ENCODE measurements at places on chromosomes 11 and 22.

DNA sequence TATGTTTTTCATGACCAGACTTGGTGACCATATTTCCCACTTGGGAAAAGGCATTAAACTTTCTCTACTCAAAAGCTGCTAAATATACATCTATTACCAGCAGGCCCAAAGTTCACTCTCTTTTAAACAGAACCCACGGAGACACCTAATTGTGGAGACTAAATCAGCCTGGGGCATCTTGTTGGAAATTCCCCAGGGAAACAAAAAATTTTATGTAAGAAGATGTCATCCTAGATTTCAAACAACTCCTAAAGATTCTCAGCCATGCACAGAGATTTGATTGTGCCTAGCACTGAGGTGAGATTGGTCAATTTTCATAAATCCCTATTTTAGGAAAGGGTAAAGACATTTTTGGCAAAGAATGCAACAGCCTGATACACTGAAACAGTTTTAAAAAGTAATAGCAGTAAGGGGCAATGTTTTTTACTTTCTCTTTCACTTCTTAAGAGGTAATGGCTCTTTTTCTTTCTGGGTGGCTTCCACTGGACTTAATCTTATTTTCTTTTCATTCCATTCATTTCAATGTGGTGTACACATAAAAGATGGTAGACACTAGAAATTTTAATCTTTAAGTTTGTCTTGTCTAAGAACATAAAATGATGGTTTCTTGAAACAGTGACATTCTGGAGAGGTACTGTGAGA is 9.6 kb downstream of the OR52N2 start:
- no peak for DNase-seq

- no peak for DNase-seq
These were observed 1477.9 kb downstream of the TBC1D22A start for GRCh38 chr22:48240148-48240934.

- DNase-seq, result no peak
These were observed 514.1 kb downstream of the RAB38 start for GRCh38 chr11:87660926-87661660.

DNA sequence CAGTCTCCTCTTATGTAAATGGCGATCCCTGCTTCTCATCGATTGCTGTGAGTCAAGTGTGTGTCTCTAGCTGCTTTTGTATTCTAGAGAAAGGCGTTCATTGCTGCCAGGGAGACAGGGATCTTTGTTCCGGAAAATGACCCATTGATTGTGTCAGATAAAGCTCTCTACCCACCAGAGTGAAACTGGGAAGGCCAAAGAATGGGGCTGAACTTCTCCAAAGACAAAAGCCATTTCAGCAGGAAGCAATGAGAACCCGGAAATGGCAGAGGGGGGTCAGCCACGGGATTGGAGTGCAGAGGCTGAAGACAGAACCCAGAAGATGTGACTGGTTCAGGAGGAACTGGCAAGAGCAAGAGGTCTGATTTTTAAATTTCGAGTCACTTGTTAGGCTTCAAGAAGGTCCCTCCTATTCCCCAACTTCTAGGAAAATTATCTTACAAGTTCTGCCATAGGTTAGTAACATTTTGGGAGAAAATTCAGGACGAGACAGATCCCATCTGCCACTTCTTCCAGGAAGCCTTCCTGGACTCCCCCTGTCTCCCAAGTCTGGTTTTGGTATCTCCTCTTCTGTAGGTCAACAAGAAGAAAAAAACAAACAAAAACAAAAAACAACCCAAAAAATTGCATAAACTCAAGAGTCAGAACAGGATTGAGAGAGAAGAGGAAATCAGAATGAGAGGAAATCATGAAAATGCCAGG is 110.6 kb downstream of the NECTIN1 start:
- DNase-seq, result no peak

DNA sequence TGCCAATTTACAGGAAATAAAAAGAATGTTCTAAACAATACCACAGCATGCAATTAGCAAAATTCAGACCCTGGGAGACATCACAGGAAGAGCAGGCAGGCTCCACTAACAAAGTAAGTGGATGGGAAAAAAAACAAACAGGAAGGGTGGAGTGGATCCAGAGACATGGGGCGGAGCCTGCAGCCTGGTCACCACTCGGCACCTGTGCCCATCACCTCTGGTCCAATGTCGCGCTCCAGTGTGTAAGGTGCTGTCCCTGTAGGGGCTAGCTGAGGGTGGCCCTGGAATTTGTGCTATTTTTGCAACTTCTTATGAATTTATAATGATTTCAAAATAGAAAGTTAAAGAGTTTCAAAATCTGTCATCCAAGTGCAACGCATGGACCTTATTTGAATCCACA is 11.0 kb upstream of the MOB2 start:
- DNase-seq, result no peak

- no peak for DNase-seq
These were observed 135.7 kb downstream of the COMMD9 start for GRCh38 chr11:36153551-36153950.

- no peak for DNase-seq
These were observed 9.3 kb downstream of the ARHGEF17 start for GRCh38 chr11:73317373-73317772.

GRCh38 chr22:22508274-22509176 is at the start of gene ZNF280B:
Gene ZNF280B, minus strand, starts transcription at chr22:22508742. Its CDS starts 19,344 bp downstream, at chr22:22489398.
- DNase-seq, result peak; percentile 81

- no peak for DNase-seq
These were observed 2.9 kb downstream of the TUB start for GRCh38 chr11:8083871-8084281.

DNA sequence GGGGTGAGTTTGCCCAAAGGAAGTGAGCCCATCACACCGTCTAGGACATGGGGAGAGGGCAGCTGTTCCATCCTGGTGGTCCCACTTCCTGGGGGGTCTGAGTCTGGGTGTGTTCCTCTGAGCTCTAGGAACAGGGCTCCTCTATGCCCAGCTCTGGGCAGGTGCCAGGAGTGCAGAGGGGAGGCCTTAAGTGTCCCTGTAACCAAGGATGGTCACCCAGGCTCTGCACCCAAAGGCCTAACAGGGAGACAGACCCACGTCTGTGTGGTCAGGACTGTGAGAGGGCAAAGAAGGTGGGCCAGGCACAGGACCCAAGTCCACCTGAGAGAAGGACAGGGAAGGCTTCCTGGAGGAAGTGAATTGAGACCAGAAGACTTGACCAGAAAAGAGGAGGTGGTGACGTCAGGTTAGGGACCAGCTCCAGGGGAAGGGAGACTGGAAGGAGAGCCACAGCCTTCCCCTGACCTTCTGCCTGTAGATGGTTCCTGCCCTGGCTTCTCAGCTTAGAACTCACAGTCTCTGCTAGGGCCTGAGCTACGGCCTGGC is 11.3 kb upstream of the TCF20 start:
- no peak for DNase-seq

GRCh38 chr11:88414981-88415413 is 77.5 kb upstream of the CTSC start:
- DNase-seq, result no peak

- no peak for DNase-seq
These were observed 115.0 kb upstream of the ARHGAP20 start for GRCh38 chr11:110827276-110827675.

DNA sequence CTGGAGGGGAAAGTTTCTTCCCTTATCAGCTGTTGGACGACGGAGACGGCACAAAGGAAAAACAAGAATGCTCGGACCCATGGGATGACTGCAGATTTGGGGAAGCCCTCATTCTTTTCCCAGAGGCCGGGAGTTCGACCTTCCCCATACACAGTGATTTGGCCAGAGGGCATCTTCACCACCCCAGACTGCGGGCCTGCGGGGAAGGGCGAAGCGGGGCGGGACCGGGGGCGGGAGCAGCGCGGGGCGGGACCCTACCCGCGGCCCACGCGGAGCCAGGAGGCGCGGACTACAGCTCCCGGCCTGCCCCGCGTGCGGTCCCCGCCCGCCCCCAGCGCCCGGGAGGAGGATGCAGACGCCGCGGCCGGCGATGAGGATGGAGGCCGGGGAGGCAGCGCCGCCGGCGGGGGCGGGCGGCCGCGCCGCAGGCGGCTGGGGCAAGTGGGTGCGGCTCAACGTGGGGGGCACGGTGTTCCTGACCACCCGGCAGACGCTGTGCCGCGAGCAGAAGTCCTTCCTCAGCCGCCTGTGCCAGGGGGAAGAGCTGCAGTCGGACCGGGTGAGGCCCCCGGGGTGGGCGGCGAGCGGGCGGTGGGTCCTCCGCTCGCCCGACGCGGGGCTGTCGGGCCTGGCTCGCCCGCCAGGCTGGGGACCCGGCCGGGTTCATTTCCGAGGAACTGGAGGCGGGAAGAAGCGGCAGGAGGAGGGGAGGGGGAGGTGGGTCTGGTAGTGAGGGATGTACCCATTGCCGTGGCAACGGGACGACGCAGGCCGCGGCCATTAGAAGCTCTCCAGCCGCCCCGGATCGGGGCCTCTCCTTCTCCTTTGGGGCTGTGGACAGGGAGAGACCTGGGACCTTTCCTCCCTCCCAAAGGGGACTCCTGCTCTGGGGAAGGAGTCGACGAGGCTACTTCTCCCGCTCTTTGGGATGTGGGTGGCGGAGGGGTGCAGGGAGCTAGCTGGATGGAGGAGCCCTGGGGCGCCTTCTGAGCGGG is at the start of gene KCTD17:
TSS of gene KCTD17 (plus strand) at position 352 of the 995 bp plus-strand sequence. CDS start at position 371, 19 bp downstream.
- DNase-seq, result peak; percentile 24

- DNase-seq, result no peak
These were observed 14.0 kb upstream of the PAX6 start for GRCh38 chr11:31824879-31825837.

GRCh38 chr11:129814244-129815014 is 1.2 kb upstream of the TMEM45B start:
- DNase-seq, result no peak

DNA sequence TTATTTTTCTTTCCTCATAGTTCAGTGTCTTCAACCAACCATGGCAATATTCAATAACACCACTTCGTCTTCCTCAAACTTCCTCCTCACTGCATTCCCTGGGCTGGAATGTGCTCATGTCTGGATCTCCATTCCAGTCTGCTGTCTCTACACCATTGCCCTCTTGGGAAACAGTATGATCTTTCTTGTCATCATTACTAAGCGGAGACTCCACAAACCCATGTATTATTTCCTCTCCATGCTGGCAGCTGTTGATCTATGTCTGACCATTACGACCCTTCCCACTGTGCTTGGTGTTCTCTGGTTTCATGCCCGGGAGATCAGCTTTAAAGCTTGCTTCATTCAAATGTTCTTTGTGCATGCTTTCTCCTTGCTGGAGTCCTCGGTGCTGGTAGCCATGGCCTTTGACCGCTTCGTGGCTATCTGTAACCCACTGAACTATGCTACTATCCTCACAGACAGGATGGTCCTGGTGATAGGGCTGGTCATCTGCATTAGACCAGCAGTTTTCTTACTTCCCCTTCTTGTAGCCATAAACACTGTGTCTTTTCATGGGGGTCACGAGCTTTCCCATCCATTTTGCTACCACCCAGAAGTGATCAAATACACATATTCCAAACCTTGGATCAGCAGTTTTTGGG is at the start of gene OR51T1:
TSS of gene OR51T1 (plus strand) at position 41 of the 641 bp plus-strand sequence. CDS start at position 41, 0 bp downstream.
- no peak for DNase-seq

DNA sequence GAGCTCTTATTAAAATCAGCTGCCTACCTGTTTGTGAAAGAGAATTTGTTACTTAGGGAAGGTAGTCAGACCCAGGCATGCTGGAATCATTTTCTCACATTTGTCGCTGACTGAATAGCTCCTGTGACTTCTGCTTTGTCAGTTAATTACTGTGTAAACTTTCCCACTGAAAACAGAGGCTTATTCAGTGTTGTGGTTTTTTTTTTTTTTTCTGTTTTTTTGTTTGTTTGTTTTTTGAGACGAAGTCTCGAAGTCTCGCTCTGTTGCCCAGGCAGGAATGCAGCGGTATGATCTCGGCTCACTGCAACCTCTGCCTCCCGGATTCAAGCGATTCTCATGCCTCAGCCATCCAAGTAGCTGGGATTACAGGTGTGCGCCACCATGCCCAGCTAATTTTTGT is 5.6 kb upstream of the LDLRAD3 start:
- no peak for DNase-seq

GRCh38 chr11:7585816-7586215 is 72.0 kb downstream of the PPFIBP2 start:
- DNase-seq, result no peak

DNA sequence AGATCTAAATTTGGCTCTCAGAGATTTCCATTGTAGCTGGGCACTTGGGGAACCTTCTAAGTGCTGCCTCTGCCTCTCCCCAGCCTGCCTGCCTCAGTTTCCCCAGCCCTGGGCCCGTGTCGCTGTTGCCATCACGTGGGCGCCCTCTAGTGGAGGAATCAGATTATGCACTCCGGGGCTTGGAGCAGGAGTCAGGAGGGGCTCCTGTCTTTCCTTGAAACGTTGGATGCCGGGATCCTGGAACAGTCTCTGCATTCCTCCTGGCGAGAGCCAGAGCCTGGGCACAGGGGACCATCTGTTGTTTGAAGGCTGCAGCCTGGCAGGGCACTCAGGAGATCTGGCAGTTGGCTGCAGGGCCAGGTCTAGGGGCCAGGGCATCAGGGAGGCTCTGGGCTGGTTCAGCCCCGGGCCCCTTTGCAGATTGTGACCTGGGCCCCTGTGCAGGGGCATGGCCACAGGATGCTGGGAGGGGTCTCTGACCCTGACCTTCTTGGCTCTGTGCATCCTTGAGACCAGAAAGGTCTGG is 71.6 kb downstream of the LRP5 start:
- peak; percentile 24 for DNase-seq

GRCh38 chr22:23230348-23231068 is 50.2 kb downstream of the BCR start:
- no peak for DNase-seq

- no peak for DNase-seq
These were observed 17.3 kb downstream of the COMMD9 start for GRCh38 chr11:36271794-36272407.

DNA sequence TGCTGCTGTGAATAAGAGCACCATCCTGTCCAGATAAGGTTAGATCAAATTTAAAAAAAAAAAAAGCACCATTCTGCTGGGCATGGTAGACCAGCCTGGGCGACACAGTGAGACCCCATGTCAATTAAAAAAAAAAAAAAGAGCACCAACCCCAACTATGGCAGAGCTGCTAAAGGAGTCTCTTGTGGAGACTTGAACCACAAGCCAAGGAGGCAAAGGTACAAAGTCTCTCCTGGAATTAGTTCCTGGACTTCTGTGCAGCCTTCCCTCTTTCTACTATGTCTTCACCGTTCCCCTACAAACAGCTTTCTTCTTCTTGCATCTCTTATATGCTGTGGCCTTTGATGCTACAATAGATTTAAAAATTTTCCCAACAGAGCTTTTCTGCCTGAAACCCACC is 1.3 kb downstream of the PIK3C2A start:
- DNase-seq, result no peak

DNA sequence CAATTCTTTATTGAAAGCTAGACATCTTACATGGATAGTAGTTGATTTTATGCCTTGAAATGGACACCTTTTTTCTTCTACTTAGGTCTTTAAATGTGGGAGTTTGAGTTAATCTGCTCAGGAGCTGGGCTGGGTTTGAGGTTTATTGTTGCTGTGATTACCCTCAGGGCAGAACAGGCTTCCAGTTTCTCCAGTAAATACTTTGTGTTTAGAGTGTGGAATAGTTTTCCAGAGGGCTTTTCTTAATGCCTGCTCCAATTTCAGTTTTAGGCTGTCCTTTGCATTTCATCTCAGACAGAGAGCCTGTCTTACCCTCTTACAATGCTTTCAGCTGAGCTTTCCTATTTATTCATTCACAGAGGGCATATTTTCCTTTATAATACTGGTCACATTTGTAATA is 69.9 kb upstream of the ADORA2A start:
- no peak for DNase-seq
